NCI-H2227 treated with DMSO at 0.1 percent for 48 hours (cell line): ENCODE measurements at places on chromosomes 11 and 22.

DNA sequence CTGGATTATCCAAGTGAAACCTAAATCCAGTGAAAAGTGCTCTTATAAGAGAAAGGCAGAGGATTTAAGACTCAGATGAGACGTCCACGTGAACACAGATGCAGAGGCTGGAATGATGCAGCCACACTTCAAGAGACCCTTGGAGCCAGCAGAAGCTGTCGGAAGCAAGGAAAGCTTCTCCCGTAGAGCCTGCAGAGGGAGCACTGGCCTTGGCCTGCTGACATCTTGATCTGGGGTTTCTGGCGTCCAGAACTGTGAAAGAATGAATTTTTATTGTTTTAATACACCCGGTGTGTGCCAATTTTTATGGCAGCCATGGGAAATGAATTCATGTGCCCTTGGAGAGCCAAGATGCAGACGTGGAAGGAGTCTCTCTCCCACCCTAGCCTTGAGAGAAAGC, 407.0 kb upstream of the B3GAT1 start:
- no peak for DNase-seq

DNA sequence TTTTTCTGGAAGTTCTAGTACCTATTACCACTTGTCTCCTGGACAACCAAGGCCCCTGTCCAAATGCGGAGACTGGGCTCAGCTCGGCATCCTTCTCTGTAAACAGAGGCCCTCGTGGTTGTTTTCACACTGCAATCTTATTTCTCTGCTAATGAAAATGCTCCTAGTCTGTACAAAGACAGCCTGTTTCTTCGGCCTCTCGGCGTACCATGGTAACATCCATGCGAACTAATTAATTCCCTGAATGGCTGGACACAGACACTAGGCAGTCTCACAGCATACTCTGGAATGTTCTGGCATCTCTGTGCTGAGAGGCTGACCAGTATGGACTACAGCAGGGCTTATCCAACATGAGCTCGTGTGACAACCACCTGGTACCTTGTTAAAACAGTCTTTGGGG, 5.7 kb downstream of the POLR3H start:
- DNase-seq = no peak

- DNase-seq = no peak
Observed at GRCh38 chr11:106821291-106821690, 197.0 kb downstream of the GUCY1A2 start.

GRCh38 chr22:48551716-48552268, 1275.9 kb downstream of the BRD1 start:
- no peak for DNase-seq

- no peak for DNase-seq
Observed at GRCh38 chr11:123681030-123681429, 26.6 kb upstream of the SCN3B start.

- DNase-seq = peak; percentile 78
Observed at GRCh38 chr11:31509051-31509428, 382 bp downstream of the IMMP1L start.

GRCh38 chr11:132895340-132895739, 637.0 kb downstream of the OPCML start:
- DNase-seq = no peak

DNA sequence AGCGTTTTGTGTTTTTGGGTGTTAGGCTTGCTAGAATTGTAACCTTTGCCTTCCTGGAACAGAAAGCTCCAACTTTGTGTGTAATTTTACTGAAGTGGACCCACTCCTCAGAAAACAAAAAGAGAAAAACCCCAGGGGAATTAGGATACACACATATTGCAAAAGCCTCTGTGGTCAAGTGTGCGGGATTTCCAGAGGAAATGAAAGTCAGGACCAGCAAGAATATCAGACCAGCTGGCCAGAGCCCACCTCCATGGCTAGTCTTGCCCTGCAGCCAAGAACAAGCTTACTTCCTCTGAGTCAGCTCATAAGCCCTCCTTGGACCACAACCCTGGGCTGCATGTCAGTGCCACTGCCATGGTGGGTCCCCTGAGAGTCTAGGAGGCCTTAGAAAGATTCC, 37.0 kb upstream of the FTH1 start:
- no peak for DNase-seq

DNA sequence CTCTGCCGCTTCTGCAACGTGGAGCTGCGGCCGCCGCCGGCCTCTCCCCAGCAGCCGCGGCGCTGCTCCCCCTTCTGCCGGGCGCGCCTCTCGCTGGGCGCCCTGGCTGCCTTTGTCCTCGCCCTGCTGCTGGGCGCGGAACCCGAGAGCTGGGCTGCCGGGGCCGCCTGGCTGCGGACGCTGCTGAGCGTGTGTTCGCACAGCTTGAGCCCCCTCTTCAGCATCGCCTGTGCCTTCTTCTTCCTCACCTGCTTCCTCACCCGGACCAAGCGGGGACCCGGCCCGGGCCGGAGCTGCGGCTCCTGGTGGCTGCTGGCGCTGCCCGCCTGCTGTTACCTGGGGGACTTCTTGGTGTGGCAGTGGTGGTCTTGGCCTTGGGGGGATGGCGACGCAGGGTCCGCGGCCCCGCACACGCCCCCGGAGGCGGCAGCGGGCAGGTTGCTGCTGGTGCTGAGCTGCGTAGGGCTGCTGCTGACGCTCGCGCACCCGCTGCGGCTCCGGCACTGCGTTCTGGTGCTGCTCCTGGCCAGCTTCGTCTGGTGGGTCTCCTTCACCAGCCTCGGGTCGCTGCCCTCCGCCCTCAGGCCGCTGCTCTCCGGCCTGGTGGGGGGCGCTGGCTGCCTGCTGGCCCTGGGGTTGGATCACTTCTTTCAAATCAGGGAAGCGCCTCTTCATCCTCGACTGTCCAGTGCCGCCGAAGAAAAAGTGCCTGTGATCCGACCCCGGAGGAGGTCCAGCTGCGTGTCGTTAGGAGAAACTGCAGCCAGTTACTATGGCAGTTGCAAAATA, 816 bp downstream of the PDE3B start:
- DNase-seq = peak; percentile 8

- no peak for DNase-seq
Observed at GRCh38 chr11:109986488-109986887, 106.7 kb upstream of the ZC3H12C start.

GRCh38 chr11:69252490-69252837, 41.5 kb upstream of the MYEOV start:
- DNase-seq = no peak

DNA sequence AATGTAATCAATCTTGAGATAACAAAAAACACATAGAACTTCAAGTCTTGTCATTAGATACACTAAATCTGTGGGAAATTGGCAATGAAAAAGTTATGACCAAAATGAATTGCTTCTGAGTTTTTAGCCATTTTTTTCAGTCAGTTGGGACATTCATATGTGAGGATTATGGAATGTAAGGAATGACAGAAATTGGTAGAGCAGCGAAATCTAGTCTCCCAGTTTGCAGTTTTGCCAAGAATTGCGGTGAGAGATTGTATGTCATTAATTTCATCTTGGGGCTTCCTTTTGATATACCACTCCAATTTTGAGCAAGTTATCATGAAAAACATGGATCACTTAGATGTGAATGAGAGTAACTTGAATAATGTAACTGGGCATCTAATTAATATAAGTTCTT, 49.9 kb downstream of the SIK2 start:
- DNase-seq = no peak

- no peak for DNase-seq
Observed at GRCh38 chr11:2510626-2511402, 66.0 kb downstream of the KCNQ1 start.

GRCh38 chr11:58898106-58898505, 41.2 kb upstream of the GLYATL1 start:
- DNase-seq = no peak

GRCh38 chr11:76086743-76087635, 119.3 kb downstream of the WNT11 start:
- DNase-seq = no peak

GRCh38 chr22:38706101-38706900, 557 bp downstream of the GTPBP1 start:
- DNase-seq = no peak

DNA sequence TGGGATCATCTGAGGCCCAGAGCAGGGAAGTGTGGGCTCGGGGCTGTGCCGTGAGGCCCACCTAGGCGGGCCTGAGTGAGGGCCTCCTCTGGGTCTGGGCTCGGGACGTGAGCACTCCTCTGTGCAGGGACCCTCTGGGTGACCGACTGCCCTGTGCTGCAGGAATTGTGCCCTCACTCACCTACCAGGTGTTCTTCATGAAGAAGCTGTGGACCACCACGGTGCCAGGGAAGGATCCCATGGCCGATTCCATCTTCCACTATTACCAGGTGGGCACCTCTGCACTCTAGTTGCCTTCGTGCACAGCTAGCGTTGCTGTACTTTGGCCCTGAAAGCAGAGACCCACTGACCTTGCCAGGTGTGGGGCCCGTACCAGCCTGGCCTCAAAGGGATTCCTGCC, 80.5 kb downstream of the MYO7A start:
- DNase-seq = no peak

- DNase-seq = no peak
Observed at GRCh38 chr11:93474123-93474522, 69.1 kb downstream of the SMCO4 start.

DNA sequence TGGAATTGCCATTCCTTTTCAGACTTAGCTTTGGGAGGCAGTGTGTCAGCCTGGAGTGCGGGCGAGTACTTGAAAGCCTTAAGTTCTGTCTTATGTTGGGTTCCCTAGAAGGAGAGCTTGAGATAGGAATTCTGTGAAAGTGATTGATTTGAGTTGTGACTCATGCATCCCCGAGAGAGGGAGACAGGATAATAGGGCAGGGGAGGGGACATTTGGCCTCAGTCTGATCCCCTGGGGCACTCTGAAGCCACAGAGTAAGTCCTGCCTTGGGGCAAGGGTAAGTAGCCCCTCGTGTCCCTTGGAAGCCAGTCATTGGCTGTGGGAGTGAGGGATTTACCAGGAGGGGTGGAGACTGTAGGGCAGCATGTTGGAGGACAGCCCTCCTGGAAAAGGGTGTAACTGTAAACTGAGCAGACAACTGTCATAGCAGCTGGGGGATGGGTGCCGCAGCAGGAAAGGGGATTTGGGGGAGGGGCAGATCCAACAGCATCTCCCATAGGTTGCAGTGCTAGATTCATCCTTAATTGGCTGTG, 44.0 kb downstream of the KIAA1671 start:
- peak; percentile 27 for DNase-seq

DNA sequence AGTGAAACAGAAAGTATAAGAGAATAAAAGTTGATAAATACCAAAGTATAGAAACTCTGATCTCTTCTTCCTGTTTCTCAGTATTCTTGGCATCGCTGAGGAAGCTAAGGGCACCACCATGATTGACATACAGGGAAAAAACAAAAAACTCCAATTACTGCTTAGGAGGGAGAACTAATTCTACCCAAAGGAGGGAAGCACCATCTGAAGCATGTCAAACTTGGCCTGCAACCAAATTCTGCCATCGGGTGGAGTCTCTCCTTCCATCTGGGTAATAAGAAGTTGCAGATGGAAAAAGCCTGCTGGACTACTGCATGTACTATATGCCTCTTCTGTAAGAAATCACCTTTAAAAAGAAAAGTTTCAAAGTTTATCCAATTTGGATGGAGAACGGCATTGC, 30.5 kb upstream of the PPP2R1B start:
- no peak for DNase-seq

DNA sequence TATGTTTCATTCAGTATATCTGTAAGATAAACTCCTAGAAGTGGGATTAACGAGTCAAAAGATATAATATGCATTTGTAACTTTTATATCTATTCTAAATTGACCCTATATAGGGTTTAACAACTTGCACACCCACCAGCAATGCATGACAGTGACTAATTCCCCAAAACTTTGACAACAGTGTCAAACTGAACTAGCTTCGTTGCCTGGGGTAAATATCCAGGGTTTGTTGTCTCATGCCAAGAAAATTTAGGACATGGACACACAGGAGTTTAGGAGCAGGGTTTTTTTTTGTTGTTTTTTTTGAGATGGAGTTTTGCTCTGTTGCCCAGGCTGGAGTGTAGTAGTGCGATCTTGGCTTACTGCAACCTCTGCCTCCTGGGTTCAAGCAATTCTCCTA, 5.1 kb downstream of the SNU13 start:
- no peak for DNase-seq

- DNase-seq = no peak
Observed at GRCh38 chr11:7543302-7543701, 29.5 kb downstream of the PPFIBP2 start.

DNA sequence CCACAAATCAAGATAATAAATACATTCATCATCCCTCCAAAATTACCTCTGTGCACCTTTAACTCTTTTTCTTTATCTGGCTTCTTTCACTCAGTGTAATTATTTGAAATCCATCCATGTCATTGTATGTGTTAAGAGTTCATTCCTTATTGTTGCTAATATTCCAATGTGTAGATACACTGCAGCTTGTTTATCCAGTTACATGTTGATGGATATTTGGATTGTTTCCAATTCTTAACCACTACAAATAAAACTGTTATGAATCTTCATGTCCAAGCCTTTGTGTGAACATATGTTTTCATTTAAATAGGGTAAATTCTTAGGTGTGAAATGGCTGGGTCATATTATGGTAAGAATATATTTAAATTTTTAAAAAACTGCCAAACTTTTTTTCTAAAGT, 323.3 kb upstream of the NCAM1 start:
- no peak for DNase-seq

DNA sequence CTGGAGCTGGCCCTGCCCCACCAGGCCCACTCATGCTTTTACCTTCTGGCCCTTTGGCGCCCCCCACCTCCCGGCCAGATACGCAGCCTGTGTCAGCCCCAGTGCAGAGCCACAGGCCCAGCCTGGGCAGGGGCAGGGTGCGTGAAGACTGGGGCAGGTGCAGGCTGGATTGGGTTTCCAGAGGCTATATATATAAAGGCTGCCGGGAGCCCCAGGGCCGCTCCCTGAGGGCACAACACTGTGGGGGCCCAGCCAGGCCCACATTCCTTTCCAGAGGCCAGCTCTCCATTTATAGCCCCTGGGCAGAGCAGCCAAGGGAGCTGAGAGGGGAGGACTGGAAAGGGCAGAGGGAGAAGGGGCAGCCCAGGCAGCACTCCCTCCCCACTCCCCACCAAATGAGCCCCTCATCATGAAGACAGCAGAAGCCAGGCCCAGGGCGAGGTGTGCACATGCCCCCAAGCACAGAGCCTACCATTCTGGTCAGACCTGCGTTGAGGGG, 5.0 kb upstream of the MYOD1 start:
- DNase-seq = no peak

- no peak for DNase-seq
Observed at GRCh38 chr22:20490183-20490940, 5.2 kb downstream of the KLHL22 start.

GRCh38 chr22:23080613-23081290, 10.4 kb downstream of the GNAZ start:
- no peak for DNase-seq
